B cell (primary cell): ENCODE measurements at places on chromosomes 4 and X. TPM values are rescaled to one million over a fixed set of nuclear protein-coding genes. Genes with fewer than 3 reads are reported as not detected.

- no peak overlapping the region for H3K4me3 ChIP-seq
- DNase-seq, result no peak
- H3K27ac ChIP-seq, result no peak overlapping the region
- H3K36me3 ChIP-seq, result peaks cover 82% of the 10 kb centered on the region
Observed at GRCh38 chr4:25756503-25756902, 100.9 kb downstream of the SLC34A2 start.

- no peaks in the 10 kb centered on the region for H3K36me3 ChIP-seq
- no peak overlapping the region for H3K27ac ChIP-seq
- H3K27me3 ChIP-seq, result no peaks in the 10 kb centered on the region
- H3K4me3 ChIP-seq, result no peak overlapping the region
Observed at GRCh38 chr4:185700048-185700447, 111.9 kb downstream of the SORBS2 start.

NAP1L2 gene
- 0.13 and 0.25 TPM in 2 replicates for polyA plus RNA-seq

DNA sequence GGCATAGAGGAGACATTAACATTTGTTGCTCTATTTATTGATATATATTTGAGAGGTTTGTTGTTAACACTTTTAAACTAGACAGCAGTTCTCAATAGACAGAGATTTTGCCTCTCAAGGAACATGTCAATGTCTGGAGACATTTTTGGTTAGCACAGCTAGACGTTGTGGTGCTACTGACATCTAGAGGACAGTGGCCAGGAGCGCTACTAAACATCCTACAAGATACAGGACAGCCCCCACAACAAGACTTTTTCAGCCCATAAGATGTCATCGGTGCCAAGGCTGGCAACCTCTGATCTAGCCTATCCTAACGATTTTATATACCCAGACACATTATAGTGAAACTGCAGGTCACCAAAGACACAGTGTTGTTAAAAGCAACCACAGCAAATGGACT lies 18.4 kb upstream of the CTSO start:
- no peaks in the 10 kb centered on the region for H3K27me3 ChIP-seq
- H3K27ac ChIP-seq, result no peak overlapping the region
- H3K4me3 ChIP-seq, result no peak overlapping the region

DNA sequence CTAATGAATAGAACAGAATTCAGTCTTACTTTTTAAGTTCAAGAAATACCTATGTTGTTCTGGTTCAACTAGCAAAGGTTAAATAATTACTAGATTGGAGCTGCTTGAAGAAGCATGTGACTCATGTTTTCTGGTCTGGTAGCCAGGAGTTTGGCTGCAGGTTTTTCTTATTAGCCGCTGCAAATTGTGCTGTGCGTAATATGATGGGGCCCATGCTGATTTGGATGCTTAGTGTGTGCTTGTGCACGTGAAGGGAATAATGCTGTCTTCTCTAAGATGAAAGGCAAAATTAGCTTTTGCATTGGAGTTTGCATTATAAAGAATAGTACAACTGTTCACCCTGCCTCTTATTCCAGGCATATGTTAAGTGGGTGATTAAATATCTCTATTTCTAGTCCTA lies 219.6 kb downstream of the SNCA start:
- DNase-seq, result no peak
- no peak overlapping the region for H3K4me3 ChIP-seq
- no peaks in the 10 kb centered on the region for H3K4me1 ChIP-seq
- no peaks in the 10 kb centered on the region for H3K27me3 ChIP-seq
- H3K27ac ChIP-seq, result no peak overlapping the region
- no peaks in the 10 kb centered on the region for H3K36me3 ChIP-seq

DNA sequence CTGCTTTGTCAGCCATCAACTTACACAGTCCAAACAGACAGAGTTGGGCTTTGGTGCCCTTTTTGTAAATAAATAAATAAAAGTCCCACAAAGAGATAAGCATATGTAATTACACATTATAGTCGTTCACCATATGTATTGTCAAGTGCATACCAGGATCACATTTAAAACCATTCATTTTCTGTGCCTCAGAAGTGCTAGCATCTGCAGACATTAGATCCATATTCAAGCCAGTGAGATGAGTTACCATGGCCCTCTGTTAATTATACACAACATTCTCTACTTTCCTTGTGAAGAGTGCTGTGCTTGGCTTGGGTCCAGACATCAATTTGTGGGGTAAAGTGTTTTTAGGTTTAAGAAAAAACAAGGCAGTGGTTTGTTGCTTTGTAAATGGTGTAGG lies 76.8 kb downstream of the ENOX2 start:
- H3K27ac ChIP-seq, result no peak overlapping the region
- no peaks in the 10 kb centered on the region for H3K36me3 ChIP-seq
- no peaks in the 10 kb centered on the region for H3K27me3 ChIP-seq
- peaks cover 13% of the 10 kb centered on the region for H3K4me1 ChIP-seq
- H3K4me3 ChIP-seq, result no peak overlapping the region

DNA sequence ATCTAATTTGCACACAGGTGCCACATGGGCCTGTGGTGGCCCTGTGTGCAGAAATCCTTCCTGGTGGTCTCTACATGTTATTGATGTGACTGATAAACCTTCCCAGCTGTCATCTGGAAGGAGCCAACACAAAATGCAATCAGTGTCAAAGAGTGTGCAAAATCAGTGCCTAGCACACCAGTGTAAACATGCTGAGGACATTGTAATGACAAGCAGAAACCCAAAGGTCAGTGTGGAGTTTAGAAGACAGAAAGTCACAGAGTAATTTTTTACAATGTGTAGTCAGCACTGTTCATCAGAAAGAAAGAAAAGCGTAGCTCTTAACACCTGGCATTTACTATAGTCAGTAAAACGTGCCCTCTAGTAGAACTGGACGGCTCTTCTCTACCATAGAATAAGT lies 50.3 kb downstream of the PHKA2 start:
- H3K4me3 ChIP-seq, result no peak overlapping the region
- H3K4me1 ChIP-seq, result no peaks in the 10 kb centered on the region
- H3K36me3 ChIP-seq, result no peaks in the 10 kb centered on the region
- no peaks in the 10 kb centered on the region for H3K27me3 ChIP-seq
